ENCODE measurements at places on chromosomes 3 and 15.

DNA sequence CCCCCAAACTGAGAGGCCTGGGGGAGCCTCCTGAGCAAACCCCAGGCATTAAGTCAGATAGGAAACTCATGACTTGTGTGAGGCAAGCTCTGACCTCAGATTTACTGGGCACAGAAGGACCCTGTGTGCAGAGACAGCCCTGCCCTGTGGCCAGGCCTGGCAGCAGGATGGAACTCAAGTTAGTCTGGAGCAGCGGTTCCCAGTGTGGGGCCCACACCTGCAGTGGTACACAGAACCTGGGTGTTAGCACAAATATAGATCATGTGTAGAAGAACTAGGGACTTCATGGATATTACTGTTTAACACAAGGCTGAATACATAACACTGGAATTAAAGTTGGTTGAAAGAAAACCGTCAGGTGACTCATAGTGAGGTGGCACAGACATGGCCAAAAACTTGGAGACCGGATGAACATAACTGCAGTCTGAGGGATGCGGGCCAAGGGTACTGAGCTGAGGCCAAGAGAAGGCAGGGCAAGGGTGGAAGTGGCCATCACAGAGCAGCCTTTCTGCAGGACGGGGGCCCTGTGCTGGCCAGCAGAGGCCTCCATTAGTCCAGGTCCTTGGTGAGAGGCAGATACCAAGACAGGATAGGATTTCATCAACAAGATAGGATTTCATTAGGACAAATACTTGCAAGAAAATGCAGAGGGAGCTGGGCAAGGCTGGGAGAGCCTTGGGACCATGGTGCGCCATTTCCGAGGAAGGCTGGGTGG lies 40.9 kb downstream of the IRAK2 start:
- no peak for DNase-seq

- no peak for DNase-seq
Observed at GRCh38 chr3:57132674-57133073, 32.5 kb downstream of the IL17RD start.

DNA sequence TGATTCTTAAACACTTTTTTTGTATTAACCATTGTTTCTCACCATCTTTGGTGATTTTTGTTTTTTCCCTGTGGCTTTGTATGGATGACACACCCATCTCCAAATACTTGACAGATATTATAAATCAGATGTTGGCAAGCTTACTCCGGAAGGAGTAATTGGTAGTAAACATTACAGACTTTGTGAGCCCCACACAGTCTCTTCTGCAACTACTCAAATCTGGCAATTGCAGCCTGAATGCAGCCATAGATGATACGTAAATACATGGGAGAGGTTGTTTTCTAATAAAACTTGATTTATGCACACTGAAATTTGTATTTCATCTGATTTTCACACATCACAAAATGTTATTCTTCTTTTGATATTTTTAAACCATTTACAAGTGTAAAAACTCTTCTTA lies 331.5 kb downstream of the ARPP21 start:
- no peak for DNase-seq

DNA sequence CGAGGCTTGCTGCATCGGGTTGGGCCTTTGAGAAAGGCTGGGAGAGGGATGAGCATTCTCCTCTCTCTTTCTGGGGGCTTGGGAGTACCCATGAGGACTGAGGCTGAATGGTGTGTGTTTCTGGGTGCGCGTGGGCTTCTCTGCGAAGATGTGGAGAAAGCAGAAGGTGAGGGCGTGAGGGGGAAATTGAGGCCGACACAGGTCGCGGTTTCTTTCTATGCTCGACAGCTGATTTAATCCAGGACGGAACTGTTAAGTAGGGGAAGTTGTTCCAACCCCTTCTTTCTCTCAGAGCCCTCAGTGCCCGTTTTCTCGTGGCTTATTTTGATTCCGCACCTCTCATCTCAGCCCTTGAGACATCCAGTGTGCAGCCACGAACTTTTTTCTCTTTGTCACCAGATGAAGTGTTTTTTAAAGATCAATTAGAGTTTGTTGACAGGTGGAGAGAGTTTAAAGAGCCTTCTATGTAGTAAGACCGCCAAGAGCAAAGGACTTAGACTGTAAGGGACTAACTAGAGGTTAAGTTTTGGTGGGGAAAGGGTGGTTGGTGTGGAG lies 711 bp downstream of the STARD9 start:
- DNase-seq = no peak

GRCh38 chr15:35827141-35827540 lies 281.2 kb upstream of the DPH6 start:
- no peak for DNase-seq

DNA sequence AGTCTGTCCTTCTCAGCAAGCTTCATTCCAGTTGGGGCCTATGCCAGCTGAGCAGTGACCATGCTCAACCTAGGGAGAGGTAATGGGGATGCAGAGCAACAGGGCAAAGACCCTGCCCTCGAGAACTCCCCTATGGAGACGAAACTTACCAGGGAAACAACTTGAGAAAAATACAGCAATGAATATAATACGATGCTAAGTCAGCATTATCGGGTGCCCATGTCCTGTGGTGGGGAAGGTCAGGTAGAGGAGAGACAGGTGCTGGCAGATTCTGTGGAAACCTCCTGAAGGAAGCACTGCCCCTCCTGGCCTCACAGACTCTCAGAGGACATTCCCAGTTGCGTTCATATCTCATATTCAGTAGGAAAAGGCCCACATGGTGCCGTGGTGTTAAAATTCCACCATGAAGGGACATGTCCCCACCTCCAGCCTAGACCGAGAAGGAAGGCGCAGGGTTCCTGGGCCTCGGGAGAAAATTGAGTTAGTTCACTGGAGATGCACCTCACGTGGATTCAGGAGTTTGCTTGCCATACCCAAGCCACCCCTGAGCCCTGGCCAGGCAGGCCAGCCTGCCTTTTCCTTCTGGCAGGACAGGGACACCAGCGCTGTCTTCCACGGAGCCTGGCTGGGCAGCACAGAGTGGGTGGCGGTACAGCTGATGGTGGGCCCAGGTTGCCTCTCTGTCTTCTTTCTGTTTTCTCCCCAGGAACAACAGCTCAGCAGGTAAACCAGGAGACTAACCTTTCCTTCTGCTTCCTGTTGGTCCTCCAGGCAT lies 62.4 kb downstream of the BOC start:
- no peak for DNase-seq

- DNase-seq = no peak
Observed at GRCh38 chr3:123459862-123460261, 11.0 kb upstream of the ADCY5 start.

- DNase-seq = no peak
Observed at GRCh38 chr3:13015286-13016082, 57.7 kb downstream of the IQSEC1 start.

DNA sequence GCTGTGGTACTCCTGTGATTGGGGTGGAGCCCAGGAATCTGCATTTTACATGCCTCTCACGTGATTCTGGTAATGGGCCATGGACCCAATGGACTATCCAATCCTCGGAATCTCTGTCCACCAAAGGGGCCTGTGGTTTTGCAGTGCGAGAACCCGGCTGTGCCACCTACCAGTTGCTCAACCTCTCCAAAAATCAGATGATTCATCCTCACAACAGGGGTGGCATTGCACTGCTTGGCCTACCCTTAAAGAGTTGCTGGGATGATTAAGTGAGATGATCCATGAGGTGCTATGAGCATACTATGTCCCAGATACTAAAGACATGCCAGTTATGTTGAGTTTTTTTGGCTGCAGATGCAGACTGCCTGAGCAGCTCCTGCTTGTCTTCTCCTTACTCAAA lies 5.1 kb downstream of the ANP32A start:
- no peak for DNase-seq

DNA sequence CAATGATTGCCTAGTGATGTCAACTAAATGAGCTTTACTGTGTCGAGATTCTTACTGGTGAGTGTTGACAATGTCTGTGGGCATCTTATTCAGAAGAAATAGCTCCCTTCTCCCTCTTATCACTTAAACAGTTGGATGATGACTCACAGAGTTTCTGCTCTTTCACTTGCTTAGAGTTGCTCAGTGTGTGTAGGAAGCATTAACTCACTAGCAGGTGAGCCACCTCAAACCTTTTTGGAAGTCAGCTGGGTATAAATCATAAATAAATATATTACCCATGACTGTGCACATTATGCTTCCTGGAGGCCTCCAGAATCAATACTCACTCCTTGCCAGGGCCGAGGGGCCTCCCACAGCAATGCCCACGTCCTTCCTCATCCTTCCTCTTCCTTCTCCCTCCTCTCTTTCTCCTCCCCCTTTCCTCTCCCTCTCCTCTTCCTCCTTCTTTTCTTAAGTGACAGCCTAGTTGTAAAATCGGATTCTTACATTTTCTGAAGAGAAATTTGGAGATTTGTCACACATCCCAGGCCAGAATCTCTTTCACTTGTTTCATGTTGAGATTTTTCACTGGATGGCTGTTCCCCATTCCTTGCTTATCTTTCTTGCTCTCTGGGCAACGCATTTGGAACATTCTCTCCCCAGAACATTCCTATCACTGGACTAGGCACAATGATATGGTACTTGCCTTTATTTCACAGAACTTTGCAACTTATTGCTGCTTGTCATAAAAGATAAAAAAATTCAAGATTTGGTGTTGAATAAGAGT lies 17.5 kb downstream of the SHC4 start:
- no peak for DNase-seq

DNA sequence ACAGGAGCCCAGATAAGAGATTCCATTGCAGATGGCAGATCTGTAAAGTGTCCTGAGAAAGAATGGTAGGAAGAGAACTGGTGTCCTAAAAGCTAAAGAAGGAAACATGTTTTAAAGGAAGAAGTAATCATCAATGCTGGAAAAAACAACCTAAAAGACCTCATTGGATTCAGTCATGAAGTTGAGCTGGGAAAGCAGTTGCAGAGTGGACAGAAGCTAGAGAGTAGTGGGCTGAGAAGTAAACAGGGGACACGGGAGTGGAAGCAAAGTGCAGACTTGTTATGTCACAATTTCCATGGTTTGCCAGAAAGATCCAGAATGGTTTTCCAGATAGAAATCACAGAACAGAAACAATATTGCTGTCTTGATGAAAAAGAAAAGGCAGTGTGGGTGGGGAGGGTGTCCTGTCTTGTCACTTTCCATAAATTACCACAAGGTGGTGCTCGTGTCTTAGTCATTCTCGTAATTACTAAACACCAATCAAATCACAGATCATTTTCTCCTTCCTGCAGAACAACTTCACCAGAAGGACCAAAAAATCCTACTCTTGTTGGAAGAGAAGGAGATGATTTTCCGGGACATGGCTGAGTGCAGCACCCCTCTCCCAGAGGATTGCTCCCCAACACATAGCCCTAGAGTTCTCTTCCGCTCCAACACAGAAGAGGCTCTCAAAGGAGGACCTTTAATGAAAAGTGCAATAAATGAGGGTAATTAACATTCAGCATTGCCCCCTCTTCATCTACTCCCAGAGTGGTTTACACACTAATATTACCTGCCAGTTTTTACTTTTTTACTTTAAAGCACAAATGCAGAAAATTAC lies 64.5 kb downstream of the KLHL25 start:
- DNase-seq = peak; percentile 17

DNA sequence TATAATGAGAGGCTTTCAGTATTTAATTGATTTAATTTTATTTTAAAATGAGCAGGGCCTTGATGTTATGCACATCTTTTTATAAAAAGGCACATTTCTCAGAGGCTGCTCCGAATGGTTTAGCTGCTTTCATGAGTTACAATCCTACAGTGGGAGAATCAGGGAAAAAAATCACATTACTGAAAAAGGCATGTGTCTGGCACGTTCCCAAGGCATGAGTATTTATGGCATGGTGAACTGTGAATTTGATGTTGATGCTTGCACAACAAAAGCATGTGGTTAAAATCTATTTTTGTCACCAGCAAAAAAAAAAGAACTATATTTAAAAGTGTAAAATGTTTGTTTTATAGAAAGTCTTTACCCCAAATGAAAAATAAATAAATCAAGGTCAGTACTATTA lies 485.2 kb upstream of the ROBO2 start:
- DNase-seq = no peak

GRCh38 chr15:38576837-38577236 lies 12.2 kb upstream of the RASGRP1 start:
- no peak for DNase-seq

DNA sequence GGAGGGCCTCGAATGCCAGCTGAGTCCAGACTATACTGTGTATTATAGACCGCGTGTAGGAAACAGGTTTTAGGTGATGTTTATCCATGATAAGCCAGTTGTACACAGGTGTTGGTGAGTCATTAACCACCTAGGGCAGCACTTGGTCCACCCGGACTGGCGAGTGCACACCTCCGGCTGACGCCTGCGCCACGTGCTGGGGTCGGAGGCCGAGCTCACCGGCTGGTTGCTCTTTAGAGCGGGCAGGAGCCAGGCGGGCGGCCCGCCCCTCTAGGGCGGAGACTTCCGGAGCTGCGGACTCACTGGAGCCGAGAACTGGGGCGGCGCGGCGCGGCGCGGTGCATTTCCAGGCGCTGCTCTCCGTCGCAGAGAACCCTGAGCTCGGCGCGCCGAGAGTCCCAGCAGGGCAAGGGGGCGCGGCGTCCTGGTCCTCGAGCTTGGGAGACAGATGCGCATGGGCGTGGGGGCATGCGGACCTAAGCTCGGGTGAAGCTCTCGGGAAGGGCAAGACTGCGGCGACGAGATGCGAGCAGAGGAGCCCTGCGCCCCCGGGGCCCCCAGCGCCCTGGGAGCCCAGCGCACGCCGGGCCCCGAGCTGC lies at the start of gene ESYT3:
ESYT3 (plus strand) TSS at position 341 of the 599 bp plus-strand sequence; CDS start at position 524, 183 bp downstream.
- peak; percentile 56 for DNase-seq

GRCh38 chr3:195550723-195551122 lies 7.6 kb upstream of the PPP1R2 start:
- no peak for DNase-seq

GRCh38 chr3:11072631-11073030 lies 80.1 kb downstream of the SLC6A1 start:
- DNase-seq = no peak

- no peak for DNase-seq
Observed at GRCh38 chr15:90351479-90352106, 491 bp upstream of the ZNF774 start.

GRCh38 chr3:188701485-188701969 lies 470.2 kb upstream of the TPRG1 start:
- no peak for DNase-seq

DNA sequence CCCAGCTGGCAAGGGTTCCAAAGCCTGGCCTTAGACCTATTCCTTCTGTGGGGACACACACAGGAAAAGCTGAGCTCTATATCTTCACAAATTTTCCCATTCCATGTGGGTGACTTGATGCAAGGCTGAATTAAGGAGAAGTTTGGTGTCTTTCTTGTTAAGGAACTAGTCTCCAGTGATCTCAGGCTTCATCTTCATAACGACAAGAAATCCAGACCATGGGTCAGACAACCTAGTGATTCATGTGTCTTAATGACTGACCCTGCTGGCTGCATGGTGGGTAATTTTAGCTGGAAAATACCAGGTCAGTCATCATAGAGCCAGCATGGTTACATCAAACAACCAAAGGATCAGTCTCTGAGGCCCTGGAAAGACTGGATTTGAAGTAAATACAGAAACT lies 112.7 kb upstream of the SLC4A7 start:
- no peak for DNase-seq

DNA sequence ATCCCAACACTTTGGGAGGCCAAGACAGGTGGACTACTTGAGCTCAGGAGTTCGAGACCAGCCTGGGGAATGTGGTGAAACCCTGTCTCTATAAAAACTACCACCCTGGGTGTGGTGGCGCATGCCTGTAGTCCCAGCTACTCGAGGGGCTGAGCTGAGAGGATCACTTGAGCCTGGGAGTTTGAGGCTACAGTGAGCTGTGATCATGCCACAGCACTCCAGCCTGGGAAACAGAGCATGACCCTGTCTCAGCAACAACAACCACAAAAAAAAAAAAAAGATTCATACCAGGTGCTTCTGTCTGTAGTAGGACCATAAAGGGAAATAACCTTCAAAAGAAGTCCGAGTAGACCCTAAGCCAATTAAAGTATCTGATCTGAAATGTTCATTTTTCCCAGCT lies 94.5 kb downstream of the SERPINI1 start:
- no peak for DNase-seq

GRCh38 chr3:187713504-187713903 lies 11.1 kb upstream of the RTP2 start:
- no peak for DNase-seq

Data from glutamatergic neuron (in vitro differentiated cells).